ENCODE measurements at places on chromosomes 5 and 9.

- no peak for DNase-seq
Observed at GRCh38 chr5:136155761-136156160, 23.1 kb downstream of the SMAD5 start.

DNA sequence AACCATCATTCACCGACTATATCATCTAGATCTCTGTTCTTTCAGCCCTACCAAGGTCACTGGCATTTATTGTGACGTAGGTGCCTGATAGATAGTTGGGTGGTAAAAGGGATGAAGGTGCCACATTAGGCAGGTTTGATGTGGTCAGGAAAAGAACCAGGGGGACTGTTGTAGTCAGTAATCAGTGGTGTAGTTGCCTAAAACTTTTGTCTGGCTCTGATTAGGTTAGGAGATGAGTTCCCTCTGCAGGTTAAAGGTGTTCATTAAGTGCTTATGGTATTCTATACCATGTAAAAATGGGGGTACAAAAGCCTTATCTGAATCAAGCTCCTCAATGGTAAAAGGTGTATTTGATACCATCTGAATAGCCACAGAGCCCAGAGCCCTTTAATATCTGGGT, 55.6 kb downstream of the KCNN2 start:
- no peak for DNase-seq

DNA sequence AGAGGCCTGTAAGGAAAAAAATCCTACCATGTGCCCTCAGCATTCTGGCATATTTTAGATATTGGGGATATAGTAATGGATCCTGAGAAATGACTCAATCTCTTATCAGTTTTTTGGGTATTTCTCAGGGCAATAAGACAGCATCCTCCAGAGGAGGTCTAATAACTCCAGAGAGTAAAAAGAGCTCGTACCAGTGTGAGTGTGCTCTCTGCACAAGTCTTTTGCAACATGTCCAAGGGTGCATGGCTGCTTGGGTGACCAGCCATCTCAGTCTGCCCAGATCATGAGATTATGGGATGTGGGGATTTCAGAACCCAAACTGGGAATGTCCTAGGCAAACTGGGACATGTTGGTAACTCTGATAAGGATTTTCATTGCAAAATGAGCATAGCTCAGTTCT, 15.3 kb downstream of the ASPN start:
- DNase-seq: no peak

DNA sequence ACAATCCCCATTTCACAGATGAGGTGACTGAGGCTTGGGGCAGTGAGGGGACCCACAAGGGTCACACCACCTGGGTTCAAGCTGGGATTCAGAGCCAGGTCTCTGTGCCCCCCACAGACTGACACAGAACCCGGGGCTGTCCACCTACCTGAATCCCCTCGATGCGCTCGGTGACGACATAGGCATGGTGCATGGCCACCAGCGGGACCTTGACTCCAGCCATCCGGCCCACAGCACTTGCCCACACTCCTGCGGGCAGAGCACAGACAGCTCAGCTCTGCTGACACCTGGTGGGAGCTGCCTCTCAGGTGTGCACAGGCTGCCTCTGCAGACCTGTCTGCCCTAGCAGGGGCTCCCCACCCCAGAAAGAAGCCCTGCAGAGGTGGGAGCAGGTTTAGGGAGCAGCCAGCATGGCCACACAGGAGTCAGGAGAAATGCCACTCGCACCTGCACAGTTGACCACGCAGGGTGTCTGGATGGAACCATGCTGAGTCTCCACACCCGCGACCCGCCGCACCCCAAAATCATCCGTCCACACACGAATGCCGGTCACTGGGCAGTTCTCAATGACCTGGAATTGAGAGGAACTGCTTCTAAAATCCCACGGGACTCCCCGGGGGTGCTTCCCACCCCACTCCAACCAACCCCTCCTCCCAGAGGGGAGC, 8.4 kb downstream of the SARDH start:
- DNase-seq: no peak

GRCh38 chr5:42940853-42941252, 99.3 kb downstream of the ANXA2R start:
- DNase-seq: no peak

DNA sequence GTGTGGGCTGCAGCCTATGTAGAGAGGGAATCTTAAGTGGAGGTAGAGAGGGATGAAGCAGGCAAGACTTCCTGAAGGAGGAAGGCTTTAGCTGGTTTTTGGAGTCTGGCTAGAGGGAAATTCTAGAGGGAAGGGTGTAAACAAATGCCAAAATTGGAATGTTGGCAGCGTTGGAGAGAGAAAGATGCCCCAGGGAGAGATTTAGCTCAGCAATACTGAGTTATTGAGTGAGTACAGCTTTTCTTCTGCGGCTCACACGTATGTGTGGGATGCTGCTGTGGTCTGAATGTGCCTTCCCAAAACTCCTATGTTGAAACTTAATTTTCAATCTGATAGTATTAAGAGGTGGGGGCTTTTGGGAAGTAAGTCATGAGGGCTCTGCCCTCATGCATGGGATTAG, 24.5 kb upstream of the GLRA1 start:
- DNase-seq: no peak

GRCh38 chr5:32785611-32786254, 74.6 kb downstream of the NPR3 start:
- no peak for DNase-seq

GRCh38 chr9:99319048-99319447, 97.0 kb downstream of the SEC61B start:
- no peak for DNase-seq

- DNase-seq: no peak
Observed at GRCh38 chr5:68283766-68284165, 68.2 kb downstream of the PIK3R1 start.

DNA sequence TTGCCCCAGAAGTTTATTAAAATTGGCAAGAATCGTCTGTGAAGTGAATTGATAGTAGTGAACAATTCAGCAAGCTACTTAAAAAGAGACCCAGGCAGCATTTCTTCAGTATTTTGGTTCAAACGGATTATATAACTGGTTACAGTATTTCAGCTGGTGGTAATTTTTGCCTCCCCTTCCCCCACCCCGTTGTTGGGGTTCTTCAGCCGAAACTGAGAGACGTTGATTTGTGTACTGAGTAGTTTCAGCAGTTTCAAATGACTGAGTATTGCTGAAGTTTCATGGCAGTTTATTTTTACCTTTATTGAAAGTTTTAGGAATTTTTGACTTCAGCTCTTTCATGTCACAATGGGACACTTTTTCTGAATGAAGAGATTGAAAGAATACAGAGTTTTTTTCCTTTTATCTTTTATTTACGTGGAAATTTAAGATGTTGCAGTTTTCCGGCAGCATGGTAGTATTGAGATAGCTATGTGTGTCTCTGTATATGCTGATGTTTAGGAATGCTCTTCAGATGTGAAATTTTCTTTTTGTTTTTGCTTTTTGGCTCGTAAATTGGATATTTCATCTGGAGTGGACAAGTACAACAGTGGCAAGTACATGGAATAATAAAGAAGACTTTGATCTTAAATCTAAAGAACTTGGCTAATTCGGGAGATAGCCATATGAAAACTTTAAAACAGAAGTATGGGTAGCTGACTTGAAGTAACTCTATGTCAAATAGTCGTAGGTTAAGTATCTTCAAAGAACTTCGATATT, 1.9 kb downstream of the GPBP1 start:
- DNase-seq: no peak

DNA sequence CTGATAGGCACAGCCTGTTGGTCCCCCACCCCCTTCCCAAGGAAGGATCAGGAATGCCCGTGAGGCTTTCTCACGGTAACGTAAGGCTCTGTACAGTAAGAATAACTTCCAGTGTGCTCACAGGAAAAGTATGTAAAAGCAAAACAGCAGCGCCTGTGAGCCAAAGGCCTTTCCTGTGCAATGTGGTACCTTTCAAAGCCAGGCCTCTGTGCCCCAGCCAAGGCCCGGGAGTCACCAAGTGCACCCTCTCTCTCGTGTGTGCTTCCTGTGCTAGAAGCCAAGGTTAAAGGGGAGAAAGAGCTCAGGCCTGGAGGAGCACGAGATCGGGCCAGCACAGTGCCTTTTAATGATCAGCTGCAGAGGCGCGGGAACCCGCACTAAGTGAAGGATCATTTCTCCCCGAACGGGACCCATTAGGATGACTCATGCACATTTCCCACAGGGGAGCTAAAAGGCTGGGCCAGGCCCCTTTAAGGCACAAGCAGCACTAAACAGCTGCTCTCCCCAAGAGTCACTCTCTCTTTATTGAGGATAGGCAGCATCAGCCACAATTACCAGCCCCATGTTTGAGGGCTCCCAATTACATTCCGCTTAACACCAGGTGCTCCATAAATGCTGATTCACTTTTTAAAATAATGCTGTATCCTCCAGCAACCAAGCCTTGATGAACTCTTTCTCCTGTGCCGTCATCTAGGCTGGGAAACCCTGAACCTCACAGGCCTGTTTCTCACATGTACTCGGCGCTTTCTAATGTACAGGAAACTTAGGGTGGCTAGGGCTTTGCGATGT, 42.8 kb downstream of the SHB start:
- peak; percentile 77 for DNase-seq

GRCh38 chr9:68552700-68553476, 12.2 kb upstream of the TMEM252 start:
- DNase-seq: no peak

- no peak for DNase-seq
Observed at GRCh38 chr9:132249123-132249522, 87.3 kb downstream of the NTNG2 start.

DNA sequence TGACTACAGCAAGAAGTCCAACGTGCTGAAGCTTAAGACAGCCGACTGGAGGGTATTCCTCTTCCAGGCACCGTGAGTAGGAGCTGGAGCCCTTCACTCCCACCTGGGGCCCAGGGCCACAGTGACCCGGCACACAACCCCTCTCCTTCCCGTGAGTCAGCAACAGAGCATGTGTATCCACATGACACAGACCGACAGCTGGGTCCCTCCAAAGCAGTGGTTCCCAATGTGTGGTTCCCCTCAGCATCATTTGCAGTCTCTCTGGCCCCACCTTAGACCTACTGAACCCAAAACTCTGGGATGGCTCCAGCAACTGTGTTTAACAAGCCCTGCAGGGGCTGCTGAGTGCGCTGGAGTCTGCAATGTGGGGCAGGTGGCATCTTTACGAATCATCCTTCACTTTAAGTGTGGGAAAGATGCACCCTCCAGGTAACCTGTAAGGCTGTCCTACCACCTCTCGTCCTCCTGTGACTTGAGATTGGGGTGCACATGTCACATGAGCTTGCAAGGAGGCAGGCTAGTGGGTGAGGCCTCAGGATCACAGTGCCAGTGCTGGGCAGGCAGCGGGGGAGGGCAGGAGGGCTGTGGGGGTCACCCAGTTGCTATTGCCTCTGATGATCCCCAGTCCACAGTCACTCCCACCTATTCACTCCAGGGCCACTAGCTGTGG, 42.2 kb downstream of the PSD2 start:
- DNase-seq: no peak

GRCh38 chr5:16540421-16540820, 74.8 kb upstream of the ZNF622 start:
- DNase-seq: peak; percentile 29

DNA sequence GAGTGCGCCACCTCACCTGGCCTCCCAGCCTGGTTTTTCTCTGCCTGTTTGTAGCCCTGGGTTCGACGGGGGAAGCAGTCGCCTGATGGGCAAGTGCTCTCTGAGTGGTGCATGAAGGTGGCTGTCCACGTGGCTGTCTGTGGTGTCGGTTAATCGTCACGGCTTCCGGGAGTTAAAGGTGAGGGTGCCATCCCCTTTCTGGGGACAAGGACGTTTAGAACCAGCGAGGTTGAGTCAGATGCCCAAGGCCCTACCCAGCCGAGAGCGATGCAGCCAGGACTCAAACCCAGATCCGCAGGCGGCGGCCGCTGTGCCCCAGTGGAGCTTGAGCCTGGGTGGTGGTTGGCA, 47.7 kb downstream of the RXRA start:
- no peak for DNase-seq

DNA sequence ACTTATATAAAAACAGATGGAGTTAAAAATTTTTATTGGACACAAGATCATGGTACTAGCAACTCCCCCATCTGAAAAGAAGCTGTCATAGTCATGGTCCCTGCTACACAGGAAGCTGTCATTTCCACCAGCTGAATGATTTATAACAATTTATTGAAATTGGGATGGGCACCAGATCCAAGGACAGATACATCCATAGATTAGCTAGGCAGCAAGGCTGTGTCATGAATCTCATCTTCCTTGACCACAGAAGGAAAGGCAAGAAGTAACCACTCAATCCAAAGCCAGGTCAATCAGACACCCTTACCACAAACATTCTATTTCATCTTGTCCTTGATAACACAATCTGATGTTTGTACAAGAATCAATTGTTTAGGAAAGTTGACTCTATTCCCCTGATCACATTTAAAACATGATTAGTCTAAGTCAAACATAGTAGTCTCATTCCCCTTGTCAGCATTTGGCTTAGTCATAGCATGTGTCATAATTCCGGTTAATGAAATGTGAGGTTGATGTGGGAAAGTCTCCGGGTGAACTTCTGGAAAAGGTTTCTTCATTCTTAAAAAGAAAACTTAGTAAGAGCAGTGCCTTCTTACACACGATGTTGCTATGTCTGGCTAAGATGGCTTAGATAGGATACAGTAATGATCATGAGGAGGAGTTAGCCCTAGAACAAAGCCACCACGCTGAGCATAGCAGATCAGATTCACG, 462.6 kb upstream of the PAPPA start:
- peak; percentile 98 for DNase-seq

DNA sequence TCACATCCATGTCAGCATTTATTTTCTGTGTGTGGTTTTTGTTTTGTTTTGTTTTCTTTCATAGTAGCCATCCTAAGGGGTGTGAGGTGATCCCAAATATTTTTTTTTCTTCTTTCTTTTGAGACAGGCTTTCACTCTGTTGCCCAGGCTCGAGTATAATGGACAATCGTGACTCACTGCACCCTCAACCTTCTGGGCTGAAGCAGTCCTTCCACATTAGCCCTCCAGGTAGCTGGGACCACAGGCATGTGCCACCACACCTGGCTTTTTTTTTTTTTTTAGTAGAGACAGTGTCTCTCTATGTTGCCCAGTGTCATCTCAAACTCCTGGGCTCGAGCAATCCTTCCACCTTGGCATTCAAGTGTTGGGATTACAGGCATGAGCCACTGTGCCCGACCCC, 59.1 kb downstream of the CDC42SE2 start:
- DNase-seq: no peak

DNA sequence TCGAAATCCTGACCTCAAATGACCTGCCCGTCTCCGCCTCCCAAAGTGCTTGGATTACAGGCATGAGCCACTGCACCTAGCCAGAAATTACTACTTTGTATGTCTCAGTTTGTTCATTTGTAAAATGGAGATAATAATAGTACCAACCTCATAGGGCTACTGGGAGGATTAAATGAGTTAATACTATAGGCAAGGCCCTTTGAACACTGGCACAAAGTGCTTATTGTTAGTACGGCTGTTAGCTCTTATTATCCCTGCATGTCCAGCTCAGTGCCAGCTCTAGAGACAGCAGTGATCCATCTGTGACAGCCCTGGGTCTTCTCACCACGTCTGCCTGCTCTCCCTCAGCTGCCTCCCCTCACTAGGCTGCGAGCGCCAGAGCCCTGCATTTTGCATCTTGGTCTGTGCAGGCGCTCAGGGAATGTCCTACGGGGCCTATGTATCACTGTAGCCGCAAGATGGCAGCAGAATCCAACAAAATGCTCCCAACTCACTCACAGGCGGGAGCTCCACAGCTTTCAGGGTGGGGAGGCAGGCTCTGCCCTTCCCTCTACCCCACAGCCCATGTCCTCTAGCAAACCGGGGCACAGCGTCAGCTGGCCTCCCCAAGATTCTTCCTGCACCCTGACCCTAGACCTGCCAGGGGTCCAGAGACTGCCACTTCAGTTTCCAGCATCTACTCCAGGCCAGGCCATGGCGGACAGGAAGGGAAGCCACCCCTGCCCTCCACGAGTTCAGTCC, 17.7 kb upstream of the AKNA start:
- DNase-seq: peak; percentile 49
